ENCODE measurements at places on chromosomes 12 and 14. TPM values are rescaled to one million over a fixed set of nuclear protein-coding genes. Genes with fewer than 3 reads are reported as not detected.

DNA sequence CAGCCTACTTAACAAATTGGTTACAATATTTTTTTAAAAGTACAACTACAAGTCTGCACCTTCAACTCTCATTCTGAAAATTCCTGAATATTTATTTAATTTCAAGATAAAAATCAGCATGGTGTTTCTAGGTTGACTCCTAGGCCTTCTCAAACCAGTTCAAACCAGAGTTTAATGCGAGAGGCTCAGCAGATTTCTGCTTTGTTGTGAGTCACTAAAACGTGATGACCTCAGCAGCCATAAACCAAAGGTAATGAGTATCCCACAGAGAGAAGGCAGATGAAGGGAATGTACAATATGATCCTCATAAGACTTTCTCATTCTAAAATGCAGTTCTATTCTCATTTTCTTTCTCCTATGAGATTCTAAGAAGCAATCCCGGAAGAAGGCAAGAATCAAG, 1.5 kb downstream of the PRDM4 start:
- no peak for DNase-seq

DNA sequence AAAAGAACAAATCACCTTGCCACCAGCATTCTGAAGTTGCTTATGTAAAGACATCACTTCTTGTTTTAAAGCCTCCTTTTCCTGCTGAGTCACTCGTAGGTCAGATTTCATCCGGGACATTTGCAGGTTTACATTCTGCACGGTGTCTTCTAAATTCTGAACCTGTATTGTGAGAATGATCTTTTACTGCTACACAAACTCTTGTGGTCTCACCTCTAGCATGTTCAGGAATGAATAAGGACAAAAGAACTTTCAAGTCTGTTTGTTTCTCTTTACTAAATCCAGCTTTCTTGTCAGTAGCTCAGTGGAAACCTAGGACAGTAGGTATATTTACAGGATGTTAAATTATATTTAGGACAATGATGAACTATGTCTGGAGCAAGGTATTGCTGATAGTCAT, 73.5 kb upstream of the SAV1 start:
- DNase-seq: no peak

- no peak for DNase-seq
Measured at GRCh38 chr14:97791072-97791471, 993.9 kb downstream of the VRK1 start.

PRIMA1 gene
- 0.91 TPM for polyA plus RNA-seq

SERPINA6 gene
- polyA plus RNA-seq: 0.06 TPM

Data from right lung (tissue), 10 donors.